HT-29 (cell line): ENCODE measurements at places on chromosomes 5 and 9. TPM values are rescaled to one million over a fixed set of nuclear protein-coding genes. Genes with fewer than 3 reads are reported as not detected.

- DNase-seq, result peak; percentile 47
These were observed 7.5 kb upstream of the PFDN1 start for GRCh38 chr5:140310434-140310833.

DNA sequence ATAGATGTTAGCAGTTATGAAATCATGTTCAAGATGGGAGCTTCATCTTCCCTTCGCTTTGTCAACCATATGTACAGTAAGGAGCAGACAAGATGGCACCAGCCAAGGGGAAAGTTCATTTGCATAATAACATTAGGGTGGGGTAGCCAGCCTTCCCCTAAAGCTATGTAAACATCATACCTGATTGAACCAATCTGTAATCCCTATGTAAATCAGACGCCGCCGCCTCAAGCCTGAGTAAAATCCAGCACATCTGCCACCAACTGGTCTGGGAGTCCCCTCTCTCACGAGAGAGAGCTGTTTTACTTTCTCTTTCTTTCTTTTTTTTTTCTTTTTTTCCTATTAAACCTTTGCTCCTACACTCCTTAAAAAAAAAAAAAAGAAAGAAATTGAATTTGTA lies 30.8 kb upstream of the REEP2 start:
- no peak for DNase-seq

DNA sequence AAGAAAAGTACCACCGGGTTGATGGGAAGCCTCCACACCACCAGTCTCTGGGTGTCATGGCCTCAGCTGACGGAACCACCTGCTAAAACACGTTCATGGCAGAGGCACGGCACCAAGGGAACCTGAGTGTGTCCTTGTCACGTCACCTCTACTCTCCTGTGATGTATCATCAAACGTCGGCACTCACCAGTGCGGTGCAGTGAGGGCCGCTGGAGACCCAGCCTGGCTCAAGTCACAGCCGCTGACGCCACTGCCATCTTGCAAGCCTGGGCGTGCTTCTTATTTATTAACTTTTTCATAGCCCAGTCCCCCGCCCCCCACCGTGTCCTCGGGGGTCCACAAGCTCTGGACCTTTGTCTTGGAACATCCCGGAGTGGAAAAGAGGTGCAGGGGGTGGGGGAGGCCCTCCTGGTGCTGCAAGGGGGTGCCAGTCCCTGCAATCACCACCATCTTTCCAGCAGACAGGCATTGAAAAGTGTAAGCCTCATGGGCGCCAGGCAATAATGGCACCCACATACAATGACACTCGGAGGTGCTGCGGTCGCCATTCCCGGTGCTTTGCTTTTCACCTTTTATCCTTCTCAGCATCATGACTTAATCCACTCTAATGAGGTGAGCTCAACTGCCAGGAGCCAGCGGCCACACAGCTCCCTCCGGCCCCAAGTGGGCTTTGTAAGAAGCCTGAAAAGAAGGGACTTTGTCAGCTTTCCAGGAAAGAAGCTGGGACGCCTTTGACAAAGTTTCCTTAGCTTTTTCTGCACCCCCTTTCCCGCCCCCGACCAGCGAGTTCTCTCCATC lies 202.3 kb upstream of the IRX1 start:
- DNase-seq, result no peak

DNA sequence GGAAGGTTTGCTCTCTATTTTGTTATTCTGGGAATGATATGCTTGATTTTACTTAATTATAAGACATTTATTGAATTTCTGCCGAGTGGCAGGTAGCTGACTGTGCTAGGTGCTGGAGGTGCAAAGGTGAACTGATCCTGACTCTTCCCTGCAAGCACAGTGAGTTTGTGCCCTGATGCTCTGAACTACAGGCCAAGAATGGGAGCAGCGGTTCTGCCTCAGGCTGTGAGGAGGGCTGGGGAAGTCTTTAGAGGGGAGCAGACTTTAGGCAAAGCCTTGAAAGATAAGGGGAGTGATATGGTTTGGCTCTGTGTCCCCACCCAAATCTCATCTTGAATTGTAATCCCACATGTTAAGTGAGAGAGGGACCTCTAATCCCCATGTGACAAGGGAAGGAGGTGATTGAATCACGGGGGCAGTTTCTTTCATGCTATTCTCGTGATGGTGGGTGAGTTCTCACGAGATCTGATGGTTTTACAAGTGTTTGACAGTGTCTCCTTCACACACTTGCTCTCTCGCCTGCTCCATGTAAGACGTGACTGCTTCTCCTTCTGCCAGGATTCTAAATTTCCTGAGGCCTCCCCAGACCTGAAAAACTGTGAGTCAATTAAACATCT lies 73.1 kb downstream of the NDFIP1 start:
- DNase-seq, result no peak

DNA sequence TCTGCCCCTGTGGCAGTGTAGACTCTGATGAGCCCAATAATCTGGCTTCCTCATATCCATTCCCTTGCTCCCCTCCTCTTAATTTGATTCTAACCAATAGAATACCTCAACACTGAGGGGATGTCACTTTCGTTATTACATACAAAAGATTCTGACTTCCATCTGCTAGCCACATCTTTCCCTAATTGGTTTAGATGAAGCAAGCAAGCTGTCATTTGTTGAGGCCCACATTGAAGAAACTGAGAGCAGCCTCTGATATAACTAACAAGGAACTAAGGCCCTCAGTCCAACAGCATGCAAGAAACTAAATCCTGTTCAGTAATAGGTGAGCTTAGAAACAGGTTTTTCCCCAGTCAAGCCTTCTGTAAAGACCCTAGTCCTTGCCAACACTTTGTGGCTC lies 5.8 kb downstream of the ADAMTS6 start:
- DNase-seq, result no peak

DNA sequence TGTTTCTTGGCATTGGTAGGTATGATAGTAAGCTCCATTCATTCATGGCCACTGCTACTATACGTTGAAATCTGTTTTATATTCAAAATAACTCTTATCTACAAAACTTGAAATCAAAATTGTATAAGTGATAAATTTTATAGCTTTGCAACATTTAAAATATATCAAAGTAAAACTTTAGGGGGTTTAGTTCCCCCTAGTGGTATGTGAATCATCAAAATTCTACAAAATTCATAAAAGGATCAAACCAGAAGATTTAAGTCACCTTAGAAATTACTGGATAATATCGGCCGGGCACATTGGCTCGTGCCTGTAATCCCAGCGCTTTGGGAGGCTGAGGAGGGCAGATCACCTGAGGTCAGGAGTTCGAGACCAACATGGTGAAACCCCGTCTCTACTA lies 243.0 kb upstream of the CDH18 start:
- no peak for DNase-seq

- DNase-seq, result no peak
These were observed 198.5 kb downstream of the DNAH5 start for GRCh38 chr5:13746026-13746425.

DNA sequence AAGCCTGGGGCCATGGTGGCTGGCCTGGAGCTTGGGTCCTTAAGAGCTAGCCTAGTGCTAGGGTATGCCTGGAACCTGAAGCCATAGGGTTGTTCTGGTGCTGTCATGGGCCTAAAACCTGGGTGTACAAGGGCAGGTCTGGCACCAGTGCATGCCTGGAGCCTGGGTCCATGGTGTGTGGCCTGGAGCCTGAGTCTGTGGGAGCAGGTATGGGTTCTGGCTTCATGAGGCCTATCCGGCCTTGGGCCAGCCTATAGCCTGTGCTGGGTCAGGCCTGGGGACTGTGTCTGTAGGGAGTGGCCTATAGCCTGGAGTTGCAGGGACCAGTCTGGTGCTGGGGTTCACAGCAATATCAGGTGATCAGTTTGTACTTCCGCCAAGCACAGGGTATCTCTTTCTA lies 347.2 kb upstream of the MEF2C start:
- DNase-seq, result no peak

- DNase-seq, result no peak
These were observed 255.9 kb upstream of the ADRA1B start for GRCh38 chr5:159660401-159660800.

Gene SCAMP1
- total RNA-seq, result 10.9 and 12.7 TPM in 2 replicates

GRCh38 chr5:66358741-66359140 lies 214.6 kb downstream of the SREK1 start:
- DNase-seq, result no peak
